ENCODE measurements at places on chromosomes 7 and 10.

GRCh38 chr7:65946904-65947303 is 35.1 kb downstream of the GUSB start:
- peak; percentile 61 for DNase-seq

DNA sequence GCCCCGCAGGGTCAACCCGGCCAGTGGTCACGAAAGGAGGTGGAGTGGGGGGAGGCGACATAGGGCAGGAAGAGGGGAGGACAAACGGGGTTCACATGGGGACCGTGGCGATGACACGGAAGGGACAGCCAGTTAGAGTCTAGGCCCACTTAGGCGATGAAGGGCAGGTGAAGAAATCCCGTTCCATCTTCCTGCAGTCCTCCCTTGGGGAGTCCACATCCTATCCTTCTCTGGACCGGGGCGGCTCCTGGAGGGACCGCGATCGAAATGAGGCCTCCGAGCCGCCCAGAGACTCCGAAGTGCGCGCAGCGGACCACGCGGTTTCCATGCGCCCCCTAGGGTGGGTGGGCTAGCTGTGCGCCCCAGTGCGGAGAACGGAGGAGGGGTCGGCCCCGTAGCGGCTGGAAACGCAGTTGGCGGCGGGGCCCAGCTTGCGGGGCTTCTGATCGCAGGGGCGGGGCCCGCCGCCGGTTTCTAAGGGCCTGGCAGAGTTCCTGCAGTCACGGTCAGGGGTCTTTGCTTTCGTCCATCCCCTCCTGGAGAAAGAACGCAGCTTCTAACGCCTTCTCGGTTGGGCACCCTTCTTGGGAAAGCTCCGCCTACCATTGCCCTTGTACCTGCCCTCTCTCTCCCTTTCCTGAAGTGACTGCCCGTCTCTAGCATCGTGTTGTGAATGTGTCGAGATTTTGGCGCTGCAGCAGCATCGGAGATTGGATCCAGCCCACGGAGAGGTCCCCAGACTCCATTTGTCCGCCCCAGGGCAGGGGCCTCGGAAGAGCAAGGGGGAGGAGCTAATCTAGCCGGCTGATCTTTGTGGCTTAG is 17.9 kb upstream of the TMEM225B start:
- DNase-seq: peak; percentile 22

DNA sequence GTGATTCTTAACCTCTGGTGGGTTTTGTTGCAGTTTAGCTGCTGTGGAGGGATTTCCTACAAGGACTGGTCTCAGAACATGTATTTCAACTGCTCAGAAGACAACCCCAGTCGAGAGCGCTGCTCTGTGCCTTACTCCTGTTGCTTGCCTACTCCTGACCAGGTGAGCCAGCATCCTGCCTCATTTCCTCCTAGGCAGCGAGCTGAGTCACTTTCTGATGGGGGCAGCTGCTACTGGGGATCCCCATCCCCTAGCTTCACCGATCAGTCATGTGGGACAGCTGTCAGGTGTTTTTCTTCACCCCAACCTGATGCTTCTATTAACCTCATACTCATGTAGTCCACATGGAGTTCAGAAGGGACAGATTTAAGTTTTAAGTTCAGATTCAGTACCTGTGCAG is 21.7 kb upstream of the SMO start:
- DNase-seq: no peak

- no peak for DNase-seq
Observed at GRCh38 chr7:4051696-4052095, 630.4 kb upstream of the FOXK1 start.

- DNase-seq: peak; percentile 33
Observed at GRCh38 chr7:90661290-90662151, 65.4 kb downstream of the CDK14 start.

- DNase-seq: no peak
Observed at GRCh38 chr10:36048780-36049179, 406.7 kb upstream of the FZD8 start.

DNA sequence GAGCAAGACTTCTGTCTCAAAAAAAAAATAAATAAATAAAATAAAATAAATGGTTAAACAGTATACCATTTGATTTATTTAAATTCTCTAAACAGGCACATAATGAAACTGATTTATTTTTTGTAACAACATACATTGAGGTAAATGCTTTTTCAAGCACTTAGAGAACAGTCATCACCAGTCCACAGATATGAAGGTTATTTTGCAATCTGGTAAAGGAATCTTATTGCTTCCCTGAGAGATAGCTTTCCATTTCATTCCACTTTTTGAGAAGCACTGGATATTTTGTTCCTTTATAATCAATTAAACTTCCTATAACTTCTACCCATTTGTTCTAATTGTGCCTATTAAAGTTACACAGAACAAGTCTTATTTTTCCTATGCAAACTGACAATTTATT is 5.2 kb downstream of the CEP55 start:
- no peak for DNase-seq

GRCh38 chr7:2326951-2327350 is 12.7 kb upstream of the SNX8 start:
- no peak for DNase-seq

GRCh38 chr7:72781161-72781560 is 46.8 kb downstream of the TYW1B start:
- no peak for DNase-seq

GRCh38 chr7:157575777-157576176 is 239.0 kb downstream of the DNAJB6 start:
- DNase-seq: no peak

DNA sequence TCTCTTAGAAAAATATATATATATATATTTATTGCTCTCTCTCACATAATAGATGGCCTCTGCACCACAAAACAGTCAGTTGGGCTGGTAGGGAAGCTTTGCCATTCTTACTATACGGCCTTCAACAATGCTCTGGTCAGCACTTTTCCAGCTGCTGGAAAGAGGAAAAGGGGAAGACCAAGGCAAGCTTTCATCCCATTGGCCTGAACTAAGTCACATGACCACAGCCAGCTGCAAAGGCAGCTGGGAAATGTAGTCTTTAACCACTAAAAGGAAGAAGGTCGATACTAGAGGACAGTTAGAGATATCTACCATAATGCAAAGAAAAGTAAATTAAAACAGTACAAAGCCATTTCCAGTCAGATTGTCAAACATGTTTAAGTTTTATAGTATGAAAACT is 58.4 kb upstream of the MACROH2A2 start:
- peak; percentile 23 for DNase-seq

- peak; percentile 7 for DNase-seq
Observed at GRCh38 chr10:36141856-36142560, 499.9 kb upstream of the FZD8 start.

- DNase-seq: no peak
Observed at GRCh38 chr7:111492234-111492633, 70.1 kb downstream of the IMMP2L start.

DNA sequence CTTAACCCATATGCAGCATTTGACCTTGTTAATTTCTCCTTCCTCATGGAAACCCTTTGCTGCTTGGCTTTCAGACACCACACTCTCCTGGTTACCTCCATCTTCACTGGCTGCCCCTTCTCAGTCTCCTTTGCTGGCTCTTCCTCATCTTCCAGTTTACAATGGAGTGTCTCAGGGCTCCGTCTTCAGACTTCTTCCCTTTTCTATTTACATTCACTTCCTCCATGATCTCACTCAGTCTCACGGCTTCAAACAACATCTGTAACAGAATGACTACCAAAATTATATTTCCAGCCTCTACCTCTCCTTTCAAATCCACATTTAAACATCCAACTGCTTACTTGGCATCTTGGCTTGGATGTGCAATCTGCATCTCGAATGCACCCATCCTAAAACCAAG is 140.4 kb downstream of the DKK1 start:
- no peak for DNase-seq

DNA sequence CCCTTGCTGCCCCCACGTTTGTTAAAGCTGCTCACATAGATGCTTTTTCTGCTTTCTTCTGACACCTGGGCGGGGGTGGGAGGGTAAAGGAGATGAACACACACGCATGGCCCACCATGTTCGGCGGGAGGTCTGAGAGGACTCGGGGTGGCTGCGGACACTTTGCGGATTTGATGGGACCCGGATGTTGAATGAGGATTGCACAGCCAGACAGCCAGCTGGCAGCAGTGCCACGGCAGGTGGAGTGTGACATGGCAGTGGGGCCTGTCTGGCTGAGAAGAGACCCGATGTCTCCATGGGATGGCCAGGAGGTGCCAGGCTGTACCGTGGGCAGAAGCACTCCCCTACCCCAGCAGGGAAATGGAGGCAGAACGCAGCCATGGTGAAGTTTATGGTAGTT is 31.2 kb downstream of the PPP2R2D start:
- no peak for DNase-seq

DNA sequence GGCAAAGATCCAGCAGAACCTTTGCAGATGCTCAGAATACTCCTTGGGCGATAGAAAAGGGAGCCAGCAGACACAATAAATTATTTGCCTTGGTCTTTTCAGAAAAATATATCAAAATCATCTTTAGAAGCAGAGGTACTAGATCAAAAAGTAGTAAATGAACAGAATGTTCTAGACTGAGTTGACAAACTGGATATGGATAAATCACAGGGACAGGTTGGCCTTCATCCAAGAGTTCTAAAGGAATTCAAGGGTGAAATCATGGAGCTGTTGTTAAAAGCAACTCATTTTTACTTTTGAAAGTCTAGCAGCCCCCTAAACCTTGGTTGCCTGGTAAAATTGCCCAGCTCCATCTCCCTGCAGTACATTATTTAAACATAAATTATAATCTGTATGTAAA is 99.1 kb downstream of the PLCE1 start:
- DNase-seq: peak; percentile 43

GRCh38 chr7:86785641-86786040 is 141.9 kb downstream of the GRM3 start:
- no peak for DNase-seq

- no peak for DNase-seq
Observed at GRCh38 chr7:153381275-153382040, 621.9 kb downstream of the ACTR3B start.

DNA sequence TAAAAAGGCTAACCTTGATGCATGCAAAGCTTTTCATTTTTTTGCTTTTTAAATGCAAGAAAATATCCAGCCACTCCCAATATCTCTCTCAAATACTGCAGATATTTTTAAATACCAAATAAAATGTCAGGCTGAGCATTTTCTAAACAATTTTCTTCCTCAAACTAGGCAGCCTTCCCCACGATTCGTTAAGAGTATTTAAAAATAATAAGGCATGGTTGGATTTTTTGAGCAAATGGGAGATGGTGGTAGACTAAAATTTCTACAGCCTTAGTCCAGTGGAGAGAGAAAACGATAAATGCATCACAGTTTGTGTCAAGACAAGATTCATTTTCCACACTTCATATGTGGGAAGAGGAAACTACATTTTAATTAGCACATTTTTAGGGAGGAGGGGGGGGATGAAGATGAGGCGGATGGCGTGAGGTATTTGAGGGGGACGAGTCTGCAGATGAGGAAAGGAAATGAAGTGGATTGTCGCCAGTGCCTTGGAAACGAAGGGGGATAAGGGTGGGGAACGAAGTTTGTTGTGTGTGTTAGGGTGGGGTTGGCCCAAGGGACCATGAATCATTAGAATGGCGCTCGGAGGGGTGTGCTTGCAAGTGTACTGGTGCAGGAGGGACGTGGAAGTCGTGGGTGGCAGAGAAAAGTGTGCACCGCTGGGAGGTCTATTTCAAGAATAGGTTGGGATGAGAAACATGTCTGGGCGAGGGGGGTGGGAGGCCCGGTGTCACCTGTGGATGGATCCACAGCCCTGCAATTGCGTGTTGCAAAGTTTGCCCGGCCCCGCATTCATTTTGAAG is 1.2 kb upstream of the ADD3 start:
- DNase-seq: peak; percentile 80

- DNase-seq: no peak
Observed at GRCh38 chr10:30675791-30676718, 46.5 kb upstream of the LYZL2 start.

GRCh38 chr10:108872854-108873253 is 1050.5 kb downstream of the XPNPEP1 start:
- no peak for DNase-seq

DNA sequence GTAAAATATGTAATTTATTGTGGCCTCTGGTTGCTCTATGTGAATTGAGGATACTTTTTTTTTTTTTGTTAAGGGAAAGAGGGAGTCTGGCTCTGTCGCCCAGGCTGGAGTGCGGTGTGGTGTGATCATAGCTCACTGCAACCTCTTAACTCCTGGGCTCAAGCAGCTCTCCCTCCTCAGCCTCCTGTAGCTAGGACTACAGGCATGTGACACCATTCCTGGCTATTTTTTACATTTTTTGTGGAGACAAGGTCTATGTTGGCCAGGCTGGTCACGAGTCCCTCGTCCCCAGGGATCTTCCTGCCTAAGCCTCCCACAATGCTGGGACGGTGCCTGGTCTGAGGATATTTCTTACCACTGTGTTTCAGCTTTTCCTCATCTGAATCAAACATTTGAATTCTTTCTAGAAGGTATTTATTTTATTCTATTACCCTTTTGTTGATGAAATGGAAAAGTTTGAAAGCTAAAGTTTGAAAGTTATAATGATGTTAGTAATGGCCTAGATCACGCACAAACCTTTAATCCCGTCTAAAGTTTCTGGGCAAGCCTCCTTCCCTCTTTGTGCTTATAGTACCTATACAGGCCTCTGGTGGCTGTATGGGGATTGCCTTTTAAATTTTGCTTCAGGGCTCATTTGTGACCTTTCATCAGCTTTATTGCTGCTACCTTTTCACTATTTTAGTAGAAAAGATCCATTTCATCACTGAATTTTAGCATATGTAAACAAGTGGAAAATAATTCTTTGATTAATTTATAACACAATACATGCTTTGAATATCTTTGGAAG is 2.0 kb downstream of the IFRD1 start:
- DNase-seq: peak; percentile 81

DNA sequence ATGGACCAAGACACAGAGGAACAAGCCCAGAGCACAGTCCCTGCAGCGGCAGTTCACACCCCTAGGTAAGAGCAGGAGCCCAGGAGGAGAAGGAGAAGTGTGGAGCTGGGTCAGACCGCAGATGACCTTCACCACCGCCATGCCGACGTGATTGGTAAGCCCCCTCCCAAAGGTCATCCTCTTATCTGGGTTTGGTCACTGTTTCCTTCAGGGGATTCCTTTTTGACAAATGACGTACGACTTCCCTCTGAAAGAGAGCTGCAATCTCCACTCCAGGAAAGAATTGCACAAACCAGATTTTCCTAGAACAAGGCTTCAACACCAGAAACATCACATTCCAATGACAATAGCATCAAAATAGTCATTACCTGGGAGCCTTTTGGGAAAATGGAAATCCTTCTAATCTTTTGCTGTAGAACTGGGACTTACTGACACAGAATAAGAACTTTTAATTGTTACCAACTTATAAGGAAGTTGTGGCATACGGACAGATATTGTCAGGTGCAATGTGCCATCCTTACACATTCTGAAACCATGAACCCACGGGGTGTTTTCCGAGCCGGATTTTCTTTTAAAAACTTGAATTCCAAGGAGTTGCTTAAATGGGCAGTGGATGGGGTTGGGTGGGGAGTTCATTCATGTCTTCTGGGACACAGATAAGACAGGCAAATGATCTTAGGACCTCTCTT is 20.8 kb upstream of the ADAM12 start:
- DNase-seq: no peak

DNA sequence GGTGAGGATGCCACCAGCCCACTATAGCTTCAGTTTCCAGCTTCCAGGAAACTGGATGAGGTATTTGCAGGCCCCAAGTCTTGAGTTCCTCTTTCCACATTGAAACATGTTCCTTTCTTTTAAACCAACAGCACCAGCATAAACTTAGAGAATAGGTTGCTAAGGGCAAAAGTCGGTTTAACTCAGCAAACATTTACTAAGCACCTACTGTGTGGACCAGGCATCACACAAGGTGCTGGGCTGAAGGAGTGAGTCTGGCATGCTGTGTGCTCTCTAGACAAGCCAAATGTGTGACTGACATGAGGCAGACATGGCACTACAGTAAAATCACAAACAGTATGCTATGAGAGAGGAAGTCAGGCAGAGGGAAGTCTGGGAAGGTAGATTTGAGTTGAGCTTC is 11.0 kb upstream of the RASSF4 start:
- no peak for DNase-seq

Data from AG10803 (cell line).